ENCODE measurements at places on chromosomes 1 and 21. TPM values are rescaled to one million over a fixed set of nuclear protein-coding genes. Genes with fewer than 3 reads are reported as not detected.

NR5A2 gene
- 0.06 TPM for total RNA-seq

ADAMTS5 gene
- total RNA-seq = 0.06 TPM

RBP7 gene
- not detected for total RNA-seq

AMPD1 gene
- total RNA-seq = not detected

HES4 gene
- 17.7 TPM for total RNA-seq

INSRR gene
- total RNA-seq = not detected

RNF207 gene
- 0.12 TPM for total RNA-seq

ENTREP3 gene
- total RNA-seq = 5.7 TPM

RGS18 gene
- total RNA-seq = 11.9 TPM

CDC42BPA gene
- total RNA-seq = 7.5 TPM

MMEL1 gene
- total RNA-seq = not detected

CREG1 gene
- 133 TPM for total RNA-seq

GCSAML gene
- 0.29 TPM for total RNA-seq

HEYL gene
- not detected for total RNA-seq

CADM3 gene
- 10.1 TPM for total RNA-seq

NCAM2 gene
- 9.8 TPM for total RNA-seq

ABL2 gene
- total RNA-seq = 12.8 TPM

SPATA1 gene
- 0.17 TPM for total RNA-seq

ANKRD13C gene
- total RNA-seq = 29.9 TPM

HAPLN2 gene
- not detected for total RNA-seq

LENEP gene
- not detected for total RNA-seq

PCNX2 gene
- 18.6 TPM for total RNA-seq

ANKRD45 gene
- total RNA-seq = not detected

RNF186 gene
- total RNA-seq = not detected

OR1C1 gene
- not detected for total RNA-seq

GUCA2A gene
- not detected for total RNA-seq

RAB3B gene
- total RNA-seq = 0.43 TPM

CLDN17 gene
- not detected for total RNA-seq

ADAM30 gene
- not detected for total RNA-seq

RYR2 gene
- total RNA-seq = 1.7 TPM

WLS gene
- 139 TPM for total RNA-seq

PTPN7 gene
- 0.12 TPM for total RNA-seq

SYT11 gene
- 3.4 TPM for total RNA-seq

ETV3L gene
- total RNA-seq = not detected

MYBPHL gene
- not detected for total RNA-seq

All from H4 (cell line).